ENCODE measurements at places on chromosomes 2 and 18.

GRCh38 chr2:68423966-68424650 is 43.0 kb downstream of the FBXO48 start:
- DNase-seq = no peak

DNA sequence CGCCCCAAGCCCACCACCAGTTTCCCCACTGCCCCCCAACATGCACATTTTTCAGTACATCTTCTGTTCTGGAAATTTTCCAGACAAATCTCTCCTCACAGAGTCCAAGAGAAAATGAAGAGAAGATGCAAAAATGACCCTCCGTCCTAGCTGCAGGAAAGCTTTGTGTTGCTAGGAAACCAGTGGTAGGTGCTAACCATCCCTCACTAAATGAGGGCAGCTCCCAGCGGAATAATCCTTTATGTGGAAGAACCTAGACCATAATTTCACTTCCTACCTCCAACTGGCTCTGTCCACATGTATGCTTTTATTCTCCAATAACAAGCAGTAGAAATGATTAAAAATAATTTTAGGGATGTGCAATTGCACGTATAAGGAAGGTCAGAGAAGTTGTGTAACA is 311.9 kb upstream of the EPHA4 start:
- DNase-seq = no peak

DNA sequence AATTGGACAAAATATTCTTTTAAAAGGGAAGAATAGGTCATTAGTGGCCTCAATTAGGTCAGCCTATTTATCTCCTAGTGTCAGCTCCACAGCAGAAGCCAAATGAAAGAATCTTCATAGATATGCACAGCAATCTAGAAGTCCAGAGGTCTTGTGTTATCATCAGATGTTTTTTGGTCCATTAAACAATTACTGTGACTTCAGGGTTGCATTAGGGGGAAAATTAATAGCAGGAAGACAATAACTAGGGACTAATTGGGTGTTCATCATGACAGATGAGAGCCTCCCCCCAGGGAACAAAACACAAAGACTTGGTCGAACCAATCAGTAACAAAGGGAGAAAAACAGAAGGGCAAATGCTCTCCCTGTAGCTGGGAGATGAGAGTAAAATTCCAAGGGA is 264.7 kb downstream of the PTH2R start:
- no peak for DNase-seq

- no peak for DNase-seq
Observed at GRCh38 chr2:121567957-121568409, 37.3 kb downstream of the RNU4ATAC start.

- DNase-seq = peak; percentile 17
Observed at GRCh38 chr2:149857344-149857743, 269.8 kb upstream of the MMADHC start.

GRCh38 chr18:59517446-59518165 is 158.5 kb upstream of the LMAN1 start:
- peak; percentile 66 for DNase-seq

DNA sequence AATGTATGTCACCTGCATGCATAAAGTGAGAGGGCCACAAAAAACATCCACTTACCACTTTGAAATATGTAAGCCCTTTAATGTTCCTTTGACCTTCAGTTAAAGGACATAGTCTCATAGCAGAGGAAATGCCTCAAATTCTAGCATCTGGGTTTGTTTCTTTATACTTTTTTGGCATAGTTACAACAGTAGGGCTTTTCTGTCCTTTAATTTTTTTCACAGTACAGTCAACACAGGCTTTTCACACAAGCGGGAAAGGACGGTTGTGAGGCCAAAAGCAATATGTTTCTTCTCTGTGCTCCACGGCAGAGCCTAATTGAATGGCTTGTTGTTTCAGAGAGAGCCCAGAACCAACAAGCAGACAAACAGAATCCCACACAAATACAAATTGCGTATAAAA is 57.6 kb downstream of the CRIM1 start:
- DNase-seq = peak; percentile 87

GRCh38 chr2:108412995-108413710 is 35.4 kb downstream of the SULT1C4 start:
- DNase-seq = no peak

- DNase-seq = peak; percentile 76
Observed at GRCh38 chr18:5600378-5601071, 56.7 kb upstream of the EPB41L3 start.

DNA sequence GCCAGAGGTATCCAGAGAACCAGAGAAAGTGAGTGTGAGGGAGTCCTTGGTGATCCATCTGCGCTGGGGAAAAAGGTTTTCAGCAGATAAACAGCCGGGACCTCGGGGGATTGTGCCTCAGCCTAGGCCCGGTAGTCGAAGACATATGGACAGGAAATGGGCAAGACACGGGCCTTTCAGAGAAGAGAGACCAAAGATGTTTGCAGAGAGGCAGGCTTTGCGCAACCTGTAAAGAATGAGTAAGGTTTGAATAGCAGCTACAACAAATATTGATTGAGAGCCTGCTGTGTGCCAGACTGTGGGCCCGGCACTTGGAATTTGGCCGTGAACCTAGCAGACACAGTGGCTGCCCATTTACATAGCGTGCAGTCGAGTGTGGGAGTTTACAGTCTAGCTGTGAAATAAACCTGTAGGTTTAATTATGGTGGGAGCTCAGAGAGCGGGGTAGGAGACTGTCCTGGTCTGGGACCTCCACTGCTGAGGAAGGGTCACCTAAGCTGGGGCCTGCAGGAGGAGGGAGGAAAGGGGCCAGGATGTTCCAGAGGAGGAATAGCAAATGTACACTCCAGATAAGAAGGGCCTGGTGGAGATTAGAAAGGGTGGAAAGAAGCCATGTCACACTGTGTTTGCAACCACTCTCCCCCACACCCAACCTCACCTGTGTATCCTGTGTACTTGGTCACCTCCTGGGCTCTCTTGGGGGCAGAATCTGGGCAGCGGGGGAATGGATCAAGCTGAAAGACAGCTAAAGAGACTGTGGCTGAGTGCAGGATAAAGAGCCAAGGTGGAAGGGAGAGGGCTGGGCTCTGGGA is 3.0 kb downstream of the SH2D6 start:
- peak; percentile 46 for DNase-seq

GRCh38 chr2:1606421-1607235 is 137.7 kb downstream of the PXDN start:
- DNase-seq = peak; percentile 73

DNA sequence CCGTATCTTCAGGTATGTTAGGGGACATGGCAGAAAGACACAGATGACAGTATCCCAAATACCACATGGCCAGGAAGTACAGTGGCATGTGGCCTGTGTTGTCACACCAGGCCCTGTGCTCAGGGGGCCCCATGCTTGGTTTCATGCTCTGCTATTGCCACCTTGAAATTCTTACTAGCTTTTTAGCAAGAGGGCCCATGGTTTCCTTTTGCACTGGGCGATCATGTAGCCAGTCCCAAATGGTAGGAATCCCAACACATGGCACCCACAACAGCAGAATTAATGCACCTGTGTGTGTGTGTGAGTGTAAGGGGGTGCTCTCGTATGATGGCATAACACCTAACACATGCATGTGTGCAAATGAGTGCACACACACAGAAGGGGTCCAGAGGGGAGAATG is 39.2 kb downstream of the MYO7B start:
- DNase-seq = no peak

Measured in lung (tissue), 17 donors.